ENCODE measurements at places on chromosomes 6 and 20.

DNA sequence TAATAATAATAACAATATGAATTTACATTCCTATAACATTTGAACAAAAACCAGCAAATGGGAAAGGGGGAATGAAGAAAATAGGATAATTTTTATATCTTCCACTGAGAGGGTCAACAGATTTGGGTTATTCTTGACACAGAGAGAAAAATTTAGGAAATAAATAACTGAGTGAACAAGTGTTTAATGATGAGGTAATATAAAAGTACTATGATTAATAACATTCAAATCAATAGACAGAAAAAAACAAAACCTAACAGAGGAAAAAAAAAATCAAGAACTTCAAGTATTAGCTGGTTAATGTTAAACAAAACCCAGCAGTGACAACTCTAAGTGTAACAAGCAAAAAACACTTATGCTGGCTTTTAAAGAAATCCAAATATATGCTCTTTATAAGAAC lies 66.5 kb downstream of the LCA5 start:
- DNase-seq = no peak

- no peak for DNase-seq
Observed at GRCh38 chr6:30741063-30741779, 1.3 kb downstream of the FLOT1 start.

- DNase-seq = no peak
Observed at GRCh38 chr6:4179960-4180651, 44.7 kb upstream of the ECI2 start.

- DNase-seq = no peak
Observed at GRCh38 chr6:106413016-106413415, 52.5 kb downstream of the CRYBG1 start.

- DNase-seq = peak; percentile 80
Observed at GRCh38 chr6:42158011-42158410, 15.2 kb upstream of the GUCA1A start.

DNA sequence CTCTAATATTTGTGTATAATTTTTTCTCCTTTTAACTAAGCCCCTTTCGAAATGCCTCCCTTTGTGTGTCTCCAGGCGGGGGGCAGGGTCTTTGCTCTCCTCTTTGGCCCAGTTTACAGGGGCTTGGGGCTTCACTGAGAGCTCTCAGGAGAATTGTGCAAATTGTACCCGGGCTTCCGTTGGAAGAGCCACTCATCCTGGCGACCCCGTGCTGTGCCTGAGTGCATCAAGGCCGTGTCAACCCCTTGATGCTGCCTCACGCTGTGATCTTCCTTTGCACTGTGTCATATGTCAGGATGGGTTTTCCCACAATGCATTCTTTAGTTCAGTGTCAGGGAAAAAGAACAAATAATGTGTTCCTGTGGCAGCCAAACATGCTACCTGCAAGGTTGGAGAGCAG lies 118.0 kb upstream of the POU3F2 start:
- DNase-seq = no peak

DNA sequence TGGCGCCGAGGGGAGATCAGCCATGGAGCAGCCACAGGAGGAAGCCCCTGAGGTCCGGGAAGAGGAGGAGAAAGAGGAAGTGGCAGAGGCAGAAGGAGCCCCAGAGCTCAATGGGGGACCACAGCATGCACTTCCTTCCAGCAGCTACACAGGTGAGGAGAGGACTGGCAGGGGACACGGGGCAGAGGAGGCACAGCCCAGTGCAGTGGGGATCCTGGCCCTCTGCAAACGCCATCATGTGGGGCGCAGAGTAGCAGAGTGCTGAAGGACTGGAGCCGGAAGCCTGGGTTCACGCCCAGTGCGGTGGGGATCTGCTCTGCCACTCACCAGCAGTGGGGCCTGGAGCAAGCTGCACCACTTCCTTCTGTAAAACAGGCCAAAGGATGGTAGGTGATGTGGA lies 41.1 kb upstream of the FANCE start:
- no peak for DNase-seq

GRCh38 chr20:3307078-3307477 lies 68.1 kb upstream of the SLC4A11 start:
- no peak for DNase-seq

- no peak for DNase-seq
Observed at GRCh38 chr6:131756039-131756438, 45.2 kb upstream of the CTAGE9 start.

- peak; percentile 96 for DNase-seq
Observed at GRCh38 chr20:4135385-4136077, 120.2 kb upstream of the RNF24 start.

GRCh38 chr20:17950670-17951069 lies 17.9 kb downstream of the SNX5 start:
- no peak for DNase-seq

- DNase-seq = peak; percentile 43
Observed at GRCh38 chr6:153129873-153130514, 1.1 kb downstream of the RGS17 start.

DNA sequence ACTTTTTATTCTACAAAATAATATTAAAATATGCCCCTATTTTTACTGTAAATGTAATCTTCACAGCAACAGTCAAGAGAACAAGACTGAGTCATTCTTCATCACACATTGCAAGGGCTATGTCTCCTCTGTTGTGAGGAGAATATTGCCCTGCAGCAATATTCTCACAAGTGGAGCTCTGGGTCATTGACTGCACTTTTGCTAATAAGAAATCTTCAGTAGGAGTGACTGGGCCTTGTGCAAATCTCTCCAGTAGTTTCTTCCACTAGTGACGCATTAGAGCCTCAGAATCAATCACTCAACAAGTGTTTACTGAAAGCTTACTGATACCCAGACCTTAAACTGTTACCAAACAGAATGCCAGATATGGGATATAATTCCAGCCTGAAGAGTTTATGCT lies 49.1 kb downstream of the LAMA2 start:
- peak; percentile 50 for DNase-seq

- DNase-seq = no peak
Observed at GRCh38 chr20:36579996-36580545, 6.7 kb downstream of the TGIF2 start.

GRCh38 chr6:163356324-163356723 lies 58.2 kb upstream of the QKI start:
- DNase-seq = peak; percentile 92

- no peak for DNase-seq
Observed at GRCh38 chr6:21398741-21399325, 194.7 kb upstream of the SOX4 start.

DNA sequence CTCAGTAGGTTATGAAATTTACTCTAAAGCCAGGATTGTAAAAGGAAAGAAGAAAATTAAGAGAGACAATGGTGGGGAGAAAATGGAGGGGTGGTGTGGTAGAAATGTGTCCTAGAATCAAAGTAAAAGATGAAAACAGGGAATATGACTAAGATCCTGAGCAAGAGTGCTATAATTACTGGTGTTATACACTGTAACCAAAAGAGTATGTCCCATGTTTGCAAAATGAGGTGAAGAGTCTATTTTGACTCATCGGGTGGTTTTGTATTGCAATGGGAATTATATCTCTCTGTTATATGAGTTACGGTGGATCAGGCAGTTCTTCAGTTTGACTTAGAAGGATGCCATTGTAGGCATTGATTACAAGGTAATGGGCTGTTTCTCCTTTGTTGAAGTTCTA lies 8.5 kb downstream of the L3MBTL3 start:
- DNase-seq = no peak

DNA sequence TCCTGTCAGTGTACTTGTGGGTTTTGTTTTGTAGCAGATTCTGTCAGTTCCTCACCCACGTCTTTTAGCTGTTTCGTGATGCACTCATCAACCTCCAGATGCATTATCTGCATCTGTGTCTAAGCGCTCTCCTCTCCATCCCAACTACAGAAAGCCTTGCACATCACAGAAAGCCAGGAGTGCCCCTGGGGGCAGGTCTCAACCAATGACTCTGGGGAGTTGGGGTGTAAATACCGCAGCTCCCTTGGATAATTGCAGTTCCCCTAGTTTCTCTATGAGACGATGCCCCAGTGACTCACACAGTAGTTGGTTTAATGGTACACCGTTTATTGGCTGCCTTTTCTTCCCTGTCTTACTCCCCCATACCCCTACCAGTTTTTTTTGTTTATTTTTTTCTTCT lies 158.1 kb downstream of the SOX4 start:
- DNase-seq = no peak

- no peak for DNase-seq
Observed at GRCh38 chr6:139422105-139423036, 47.9 kb upstream of the CITED2 start.

- DNase-seq = no peak
Observed at GRCh38 chr20:48541581-48542071, 286.2 kb downstream of the PREX1 start.

Data from AG20443 (cell line).